ENCODE measurements at places on chromosomes 7 and 10. TPM values are rescaled to one million over a fixed set of nuclear protein-coding genes. Genes with fewer than 3 reads are reported as not detected.

DNA sequence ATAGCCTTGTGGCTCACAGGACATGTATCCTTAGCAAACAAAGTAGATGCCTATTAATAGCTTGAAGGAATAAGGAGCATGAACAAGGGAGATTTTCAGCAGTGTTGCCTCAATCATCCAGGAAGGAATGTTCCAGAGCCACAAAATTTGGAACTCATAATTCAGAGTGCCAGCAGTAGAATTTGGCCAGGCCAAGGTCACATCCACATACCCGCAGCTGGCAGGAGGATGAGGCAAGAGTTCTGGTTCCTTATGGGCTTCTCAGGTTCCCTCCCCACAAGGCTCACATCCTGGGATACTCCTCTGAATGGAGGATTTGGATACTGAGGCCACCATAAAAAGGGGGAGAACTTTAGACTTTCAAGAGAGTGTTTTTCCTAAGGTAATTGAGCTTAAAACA is 45.8 kb downstream of the SUFU start:
- H3K4me1 ChIP-seq = peaks cover 35% of the 10 kb centered on the region
- H3K27ac ChIP-seq = no peak overlapping the region
- H3K4me3 ChIP-seq = no peak overlapping the region
- H3K36me3 ChIP-seq = peaks cover 10% of the 10 kb centered on the region

DNA sequence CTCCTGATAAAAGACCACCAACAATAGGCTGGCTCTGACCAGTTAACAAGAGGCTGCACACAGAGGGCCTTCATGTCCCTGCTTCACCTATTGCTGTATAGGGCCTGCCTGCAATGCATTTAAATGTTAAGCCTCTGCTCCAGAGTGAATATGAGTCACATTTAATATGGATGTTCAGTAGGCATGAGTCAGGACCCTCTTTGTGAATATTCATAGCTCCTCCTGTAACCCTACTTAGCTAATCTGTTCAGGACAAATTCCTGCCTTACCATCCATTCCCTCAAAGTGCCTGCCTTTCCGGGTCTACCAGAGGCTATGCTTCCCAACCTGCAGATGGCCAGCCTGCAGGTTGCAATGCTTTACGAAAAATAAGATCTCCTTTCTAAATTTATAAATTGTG is 32.5 kb downstream of the ARHGAP22 start:
- no peak overlapping the region for H3K4me3 ChIP-seq
- peak overlapping the region; percentile 74 for H3K27ac ChIP-seq
- H3K27me3 ChIP-seq = peaks cover 5% of the 10 kb centered on the region
- peak; percentile 82 for DNase-seq
- peaks cover 82% of the 10 kb centered on the region for H3K4me1 ChIP-seq

DNA sequence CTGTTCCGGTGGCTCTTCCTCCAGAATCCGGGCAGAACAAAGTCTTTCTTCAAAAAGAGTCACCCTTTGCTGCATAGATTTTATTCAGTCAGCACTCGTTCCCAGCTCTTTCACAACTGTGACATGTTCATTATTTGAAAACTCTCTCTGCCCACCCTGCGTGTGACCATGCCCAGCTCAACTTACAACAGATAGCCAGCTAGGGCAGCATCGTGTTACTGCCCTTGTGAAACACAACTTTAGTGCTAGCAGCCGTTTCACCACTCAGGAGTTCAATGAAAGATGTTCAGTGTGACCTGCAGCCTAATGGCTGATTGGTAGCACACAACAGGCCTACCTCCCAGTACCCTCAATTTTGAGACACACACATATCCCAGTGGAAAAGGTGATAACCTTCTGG is 57.9 kb downstream of the ZNF438 start:
- peaks cover 20% of the 10 kb centered on the region for H3K4me1 ChIP-seq
- DNase-seq = no peak
- no peak overlapping the region for H3K4me3 ChIP-seq
- no peaks in the 10 kb centered on the region for H3K36me3 ChIP-seq
- H3K27ac ChIP-seq = no peak overlapping the region

- H3K36me3 ChIP-seq = no peaks in the 10 kb centered on the region
- DNase-seq = no peak
- H3K27ac ChIP-seq = no peak overlapping the region
- H3K4me3 ChIP-seq = no peak overlapping the region
- no peaks in the 10 kb centered on the region for H3K27me3 ChIP-seq
Observed at GRCh38 chr7:37290731-37291130, 157.9 kb downstream of the ELMO1 start.

CHAT gene
- total RNA-seq = not detected

All from HFFc6 (cell line).